ENCODE measurements at places on chromosomes 16 and 17.

DNA sequence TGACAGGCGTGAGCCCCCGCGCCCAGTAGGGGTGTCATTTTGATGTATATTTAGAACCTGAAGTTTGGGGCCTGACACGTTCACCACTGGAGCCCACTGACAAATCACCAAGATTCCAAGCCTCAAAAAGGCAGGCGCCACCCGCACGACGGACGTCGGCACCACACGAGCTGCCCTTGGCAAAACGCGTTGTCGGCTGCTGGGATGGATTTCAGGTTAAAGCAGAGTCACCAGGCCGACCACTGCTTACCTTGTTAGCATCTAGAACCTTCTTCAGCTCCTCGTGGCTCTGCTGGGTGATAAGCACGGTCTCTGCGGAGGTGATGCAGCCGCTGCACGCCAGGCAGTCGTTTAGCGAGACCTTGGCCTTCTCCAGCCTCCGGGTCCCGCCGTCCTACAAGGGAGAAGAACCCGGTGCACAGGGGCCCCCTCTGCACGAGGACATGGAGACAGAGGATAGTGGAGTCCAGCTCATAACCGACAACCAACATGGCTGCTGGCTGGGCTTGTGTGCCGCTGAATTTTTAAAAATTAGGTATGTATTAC is 3.8 kb downstream of the CIAO3 start:
- no peak for DNase-seq

DNA sequence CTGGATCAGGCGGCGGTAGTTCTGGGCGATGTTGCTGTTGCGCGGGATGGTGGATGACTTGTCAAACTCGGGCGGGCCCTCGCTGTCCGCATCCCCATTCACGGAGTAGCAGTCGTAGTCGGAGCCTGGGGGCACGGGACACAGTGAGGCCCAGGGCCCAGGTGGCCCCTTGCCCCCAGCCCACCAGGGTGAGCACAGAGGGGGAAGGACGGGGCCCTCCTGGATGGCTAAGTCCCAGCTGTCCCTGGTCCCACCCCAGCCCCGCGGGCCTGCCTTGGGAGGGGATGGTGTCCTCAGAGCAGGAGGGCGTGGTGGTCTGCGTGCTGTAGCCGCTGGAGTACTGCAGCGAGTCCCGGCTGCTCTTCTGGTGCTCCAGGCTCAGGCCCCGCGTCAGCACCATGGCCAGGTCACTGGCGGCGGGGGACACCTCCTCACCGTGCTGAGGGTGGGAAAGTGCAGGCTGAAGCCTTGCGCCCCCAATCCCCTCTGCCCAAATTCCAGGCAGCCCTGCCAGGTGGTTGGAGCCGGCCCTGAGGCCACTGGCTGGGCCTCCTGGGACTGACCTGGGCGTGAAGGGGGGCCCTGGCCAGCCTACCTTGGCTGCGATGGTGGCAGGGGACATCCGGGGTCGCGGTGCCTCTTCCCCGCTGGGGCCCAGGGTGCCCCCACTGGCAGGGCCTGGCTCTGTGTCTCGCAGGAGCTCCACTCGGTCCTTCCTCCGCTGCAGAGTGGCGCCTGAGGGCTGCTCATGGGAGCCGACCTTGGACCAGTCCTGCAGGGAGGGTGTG is 18.2 kb downstream of the IL34 start:
- DNase-seq: no peak

GRCh38 chr16:2598133-2598641 is 60.4 kb downstream of the PDPK1 start:
- DNase-seq: no peak

DNA sequence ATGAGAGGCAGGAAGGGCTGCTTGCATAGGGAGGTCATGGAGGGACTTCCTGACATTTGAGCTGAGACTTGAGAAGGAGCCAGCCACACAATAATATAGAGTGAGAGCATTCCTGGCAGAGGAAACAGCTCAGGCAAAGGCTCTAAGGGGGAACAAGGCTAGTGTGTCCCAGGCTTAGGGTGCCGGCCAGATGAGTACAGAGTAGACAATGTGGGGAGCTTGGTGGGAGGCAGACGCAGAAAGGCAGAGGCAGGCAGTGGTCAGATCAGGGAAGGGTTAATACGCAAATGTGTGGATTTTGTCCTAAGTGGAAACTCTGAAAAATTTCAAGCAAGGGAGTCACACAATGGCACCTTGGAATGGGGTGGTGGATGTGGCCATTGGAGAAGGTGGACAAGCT is 31.3 kb downstream of the CD300LB start:
- no peak for DNase-seq

DNA sequence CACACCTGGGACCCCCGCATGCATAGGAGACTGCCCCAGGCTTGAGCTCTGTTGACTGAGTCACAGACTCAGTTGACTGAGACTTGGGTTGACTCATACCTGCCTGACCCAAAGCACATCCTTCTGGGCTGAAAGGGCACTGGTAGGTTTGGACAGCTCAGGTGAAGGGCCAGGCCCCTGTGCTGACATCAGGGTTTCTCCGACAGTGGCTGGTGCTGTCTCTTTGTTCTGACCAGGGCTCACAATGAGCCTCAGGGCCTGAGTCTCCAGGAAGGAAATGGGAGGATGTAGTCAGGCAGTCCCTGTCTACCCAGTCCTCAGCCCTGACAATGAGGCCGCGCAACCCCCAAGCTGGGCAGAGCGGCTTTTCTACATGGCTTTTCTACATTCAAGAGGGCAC is 6.5 kb downstream of the SPNS2 start:
- DNase-seq: no peak

- no peak for DNase-seq
Observed at GRCh38 chr17:42845918-42846593, 1.7 kb downstream of the AOC2 start.

- no peak for DNase-seq
Observed at GRCh38 chr17:14427900-14428647, 127.2 kb downstream of the HS3ST3B1 start.

GRCh38 chr16:49620158-49620868 is 235.6 kb downstream of the ZNF423 start:
- no peak for DNase-seq

GRCh38 chr17:78959803-78960202 is 19.9 kb downstream of the LGALS3BP start:
- DNase-seq: no peak

DNA sequence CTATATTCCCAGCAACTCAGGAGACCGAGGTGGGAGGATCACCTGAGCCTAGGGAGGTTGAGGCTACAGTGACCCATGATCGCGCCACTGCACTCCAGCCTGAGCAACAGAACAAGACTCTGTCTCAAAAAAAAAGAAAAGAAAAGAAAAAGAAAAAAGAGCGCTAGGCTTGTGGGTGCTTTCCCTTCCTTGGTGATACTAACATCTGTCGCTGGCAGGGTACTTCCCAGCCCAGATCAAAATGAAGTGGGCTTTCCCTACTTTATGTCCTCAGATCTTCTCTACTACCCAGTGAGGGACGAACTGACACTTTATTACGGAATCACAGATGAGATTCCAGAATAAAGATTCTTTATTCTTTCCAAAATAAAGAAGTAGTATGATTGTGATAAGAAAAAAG is 103.8 kb upstream of the NOL11 start:
- no peak for DNase-seq

- DNase-seq: no peak
Observed at GRCh38 chr17:19304209-19304608, 58.3 kb downstream of the B9D1 start.

DNA sequence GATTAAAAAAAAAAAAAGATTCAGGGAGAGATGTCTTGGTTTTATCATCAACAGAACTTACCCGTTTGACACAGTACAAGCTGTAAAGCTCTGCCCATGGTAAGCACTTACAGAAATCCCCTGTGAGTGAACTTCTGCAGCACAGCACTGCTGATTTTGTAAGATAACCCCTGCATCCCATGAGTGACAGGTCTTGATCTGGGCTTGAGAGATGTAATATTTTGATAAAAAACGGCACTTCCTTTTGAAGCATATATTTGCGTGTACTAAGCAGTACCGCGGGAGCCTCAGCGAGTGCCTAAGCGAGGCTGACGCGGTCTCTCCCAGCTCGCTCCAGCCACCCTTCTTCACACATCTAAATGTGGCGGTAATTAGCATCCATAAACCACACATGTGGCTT is 50.5 kb downstream of the IKZF3 start:
- DNase-seq: no peak

GRCh38 chr16:88633684-88634140 is 4.7 kb upstream of the IL17C start:
- DNase-seq: no peak

- DNase-seq: no peak
Observed at GRCh38 chr17:7997186-7997585, 5.2 kb upstream of the GUCY2D start.

- peak; percentile 58 for DNase-seq
Observed at GRCh38 chr16:592518-593306, 2.8 kb downstream of the RAB40C start.

- no peak for DNase-seq
Observed at GRCh38 chr16:85689285-85689949, 663 bp upstream of the GINS2 start.

GRCh38 chr17:1201132-1201702 is 21.4 kb upstream of the ABR start:
- DNase-seq: no peak

DNA sequence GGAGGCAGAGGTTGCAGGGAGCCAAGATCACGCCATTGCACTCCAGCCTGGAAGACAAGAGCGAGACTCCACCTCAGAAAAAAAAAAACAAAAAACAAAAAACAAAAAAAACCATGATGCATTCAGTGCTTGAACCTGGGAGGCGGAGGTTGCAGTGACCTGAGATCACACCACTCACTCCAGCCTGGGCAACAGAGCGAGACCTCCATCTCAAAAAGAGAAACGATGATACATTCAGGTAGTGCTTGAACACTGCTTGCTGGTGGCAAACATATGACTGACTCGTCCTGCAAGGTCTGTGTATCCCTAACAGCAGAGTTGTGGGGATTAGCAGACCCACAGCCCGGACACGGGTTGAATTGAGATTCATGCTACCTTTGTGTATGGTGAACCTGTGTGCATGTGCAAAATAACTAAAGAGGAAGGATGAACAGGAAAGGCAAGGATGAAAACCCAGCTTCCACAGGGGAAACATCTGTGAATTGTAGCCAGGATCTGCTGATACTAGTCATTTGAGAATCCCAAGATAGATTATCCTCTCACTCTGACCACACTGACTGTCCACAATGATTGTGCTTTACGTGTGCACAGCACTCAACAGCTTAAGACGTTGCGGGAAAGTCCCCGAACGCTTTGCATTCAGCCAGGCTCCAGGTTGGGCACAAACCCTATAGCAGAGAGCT is 52.4 kb upstream of the MRPS23 start:
- no peak for DNase-seq

DNA sequence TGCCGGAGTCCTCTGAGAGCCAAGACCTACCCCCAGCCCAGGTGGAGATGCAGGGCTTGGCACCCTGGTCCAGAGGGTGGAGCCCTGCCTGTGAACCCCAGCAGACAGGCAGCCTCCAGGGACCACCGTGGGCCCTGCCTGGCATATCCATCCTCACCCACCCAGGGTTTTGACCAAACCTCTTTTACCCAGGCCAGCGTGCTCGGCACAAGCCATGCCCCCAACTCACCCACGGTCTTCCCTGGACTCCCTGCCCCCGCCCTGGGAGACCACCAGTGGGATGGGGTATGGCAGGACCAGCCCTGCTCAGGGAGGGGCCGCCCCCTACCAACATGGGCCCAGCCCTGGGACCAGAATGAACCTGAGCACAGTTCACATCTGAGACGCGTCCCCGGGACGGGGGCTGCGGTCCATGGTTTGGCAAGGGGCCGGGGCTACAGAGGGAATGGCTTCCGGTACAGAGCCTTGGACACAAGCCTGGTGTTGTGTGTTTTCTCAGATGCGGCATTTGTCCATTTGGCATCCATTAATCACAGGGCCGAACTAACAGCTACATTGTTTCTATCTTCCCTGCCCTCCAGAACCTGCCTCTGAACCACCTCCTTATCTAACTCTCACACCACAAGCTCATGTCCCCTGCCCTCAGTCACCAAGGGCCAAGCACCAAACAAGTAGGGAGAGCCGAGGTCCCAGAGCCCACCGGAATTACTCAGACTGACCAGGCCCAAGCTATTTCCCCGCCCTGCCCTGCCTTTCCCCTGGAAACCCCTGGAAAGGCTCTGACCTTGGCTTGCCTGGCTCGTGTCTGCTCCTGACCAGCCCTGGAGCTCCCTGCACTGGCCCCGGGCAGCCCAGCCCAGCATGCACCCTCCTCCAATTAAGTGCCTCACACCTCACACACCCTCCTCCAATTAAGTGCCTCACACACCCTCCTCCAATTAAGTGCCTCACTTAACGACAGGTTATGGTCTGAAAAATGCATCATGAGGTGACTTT is 14.1 kb downstream of the HS3ST6 start:
- DNase-seq: no peak

DNA sequence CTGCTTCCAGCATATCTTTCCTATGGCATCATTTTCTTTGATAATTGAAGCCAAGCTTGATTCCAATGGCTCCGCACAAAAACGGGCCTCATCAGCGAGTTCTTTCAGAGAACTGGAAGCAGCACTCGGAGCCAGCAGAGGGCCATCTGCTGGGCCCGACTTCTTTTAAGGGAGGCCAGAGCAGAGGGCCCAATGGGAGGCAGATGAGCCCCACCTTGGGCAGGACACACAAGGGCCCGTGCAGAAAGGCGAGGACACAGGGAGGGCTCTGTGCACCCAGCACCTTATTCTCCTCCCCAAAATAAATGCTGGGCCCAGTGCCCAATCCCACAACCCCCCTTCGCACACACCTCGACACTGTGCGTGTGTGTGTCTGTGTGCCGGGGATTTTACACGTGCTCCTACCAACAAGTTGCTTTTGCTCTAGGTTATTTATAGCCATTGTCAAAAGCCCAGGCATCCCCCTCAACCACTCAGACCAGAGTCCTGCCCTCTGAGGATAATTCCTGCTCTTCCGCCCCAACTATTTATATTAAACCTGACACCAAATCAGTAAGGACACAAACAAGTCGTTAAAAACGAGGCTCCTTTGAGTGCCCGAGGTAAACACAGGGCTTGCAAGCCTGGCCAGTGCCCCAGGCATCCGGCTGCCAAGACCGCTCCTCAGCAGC is 6.8 kb downstream of the AXIN2 start:
- no peak for DNase-seq

- no peak for DNase-seq
Observed at GRCh38 chr16:58462997-58463941, 36.7 kb upstream of the NDRG4 start.

DNA sequence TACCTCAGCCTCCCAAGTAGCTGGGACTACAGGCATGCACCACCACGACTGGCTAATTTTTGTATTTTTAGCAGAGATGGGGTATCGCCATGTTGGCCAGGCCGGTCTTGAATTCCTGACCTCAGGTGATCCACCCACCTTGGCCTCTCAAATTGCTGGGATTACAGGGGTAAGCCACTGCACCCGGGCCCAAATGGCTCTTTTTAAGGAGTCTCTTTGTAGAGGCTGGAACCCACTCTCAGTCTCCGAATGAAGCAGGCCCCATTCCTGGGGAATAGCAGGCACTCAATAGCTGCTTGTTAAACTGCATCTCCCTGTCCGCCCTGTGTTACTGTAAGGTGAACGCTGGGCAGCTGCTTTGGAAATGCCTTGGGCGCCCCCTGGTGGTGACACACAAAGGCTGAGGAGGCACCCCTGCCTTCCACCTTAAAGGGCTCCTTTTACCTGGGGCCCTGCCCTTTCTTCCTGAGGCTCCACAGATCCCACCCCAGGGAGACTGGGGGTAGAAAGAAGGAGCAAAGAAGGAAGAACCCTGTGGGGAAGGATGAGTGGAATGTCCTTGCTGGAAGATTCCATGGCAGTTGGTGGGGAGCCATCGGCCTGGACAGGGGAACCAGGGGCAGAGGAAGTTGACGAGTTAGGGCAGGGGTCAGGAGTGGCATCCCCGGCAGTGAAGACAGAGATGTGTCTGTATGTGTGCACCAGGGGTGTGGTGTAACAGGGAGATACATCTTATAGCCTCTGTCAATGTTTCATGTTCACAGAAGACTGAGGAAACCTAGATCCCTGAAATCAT is 6.1 kb upstream of the SP2 start:
- peak; percentile 65 for DNase-seq

Measured in occipital lobe (tissue), 3 donors.